Colonic mucosa (tissue), 4 donors: ENCODE measurements at places on chromosomes 5 and 9. TPM values are rescaled to one million over a fixed set of nuclear protein-coding genes. Genes with fewer than 3 reads are reported as not detected.

DNA sequence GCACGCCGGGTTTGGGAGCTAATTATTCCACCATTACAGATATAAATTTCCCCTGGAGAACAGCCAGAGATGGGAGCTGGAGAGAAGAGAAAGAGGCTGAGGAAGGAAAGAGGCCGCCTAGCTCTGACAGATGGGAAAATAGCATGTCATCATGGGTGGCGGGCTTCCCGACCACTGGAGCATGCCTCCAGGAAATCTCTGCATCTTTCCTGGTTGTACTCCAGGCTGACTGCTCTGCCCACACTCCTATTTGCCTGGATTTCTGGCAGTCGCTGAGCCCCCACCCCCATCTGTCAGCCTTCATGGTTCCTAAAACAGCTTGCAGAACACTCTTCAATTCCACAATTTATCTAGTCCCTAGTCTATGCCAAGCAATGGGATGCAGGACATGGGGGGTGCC is 14.3 kb upstream of the GABRP start:
- no peak for DNase-seq

DNA sequence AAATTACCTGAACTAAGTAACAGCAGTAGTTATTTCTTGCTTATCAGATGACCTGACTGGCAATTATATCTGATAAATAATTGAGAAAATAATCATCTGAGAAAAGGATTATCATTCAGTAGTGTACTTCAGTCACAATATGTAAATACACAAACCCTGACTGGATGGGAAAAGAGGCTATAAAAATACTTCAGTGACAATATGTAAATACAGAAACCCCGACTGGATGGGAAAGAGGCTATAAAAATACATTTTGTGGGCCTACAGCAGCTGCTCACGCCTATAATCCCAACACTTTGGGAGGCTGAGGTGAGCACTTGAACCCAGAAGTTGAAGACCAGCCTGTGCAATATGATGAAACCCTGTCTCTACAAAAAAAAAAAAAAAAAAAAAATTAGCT is 11.1 kb downstream of the UBAP2 start:
- DNase-seq: no peak

The SPOCK1 gene
- total RNA-seq: 2.1 TPM

DNA sequence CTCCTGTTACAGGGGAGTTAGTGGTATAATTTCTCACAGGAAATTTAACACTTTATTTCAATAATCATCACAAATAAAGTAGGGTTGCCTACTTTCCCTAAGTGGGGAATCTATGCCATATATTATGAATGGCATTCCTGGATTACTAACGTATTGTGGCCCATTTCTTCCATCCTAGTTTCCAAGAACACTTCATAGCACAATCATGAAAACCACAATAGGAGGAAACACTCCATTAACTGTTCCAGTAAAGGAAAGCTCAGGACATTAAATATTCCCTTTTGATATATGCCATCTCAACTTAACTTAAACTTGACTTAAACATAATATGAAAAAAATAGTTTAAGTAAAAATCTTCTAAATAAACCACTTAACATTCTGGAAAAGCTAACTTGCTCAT is 2.1 kb downstream of the CPLANE1 start:
- no peak for DNase-seq

The ZNF658 gene
- total RNA-seq: 3.2 TPM

GRCh38 chr5:149284501-149284900 is 12.8 kb downstream of the AFAP1L1 start:
- no peak for DNase-seq

The SLC36A2 gene
- not detected for total RNA-seq

DNA sequence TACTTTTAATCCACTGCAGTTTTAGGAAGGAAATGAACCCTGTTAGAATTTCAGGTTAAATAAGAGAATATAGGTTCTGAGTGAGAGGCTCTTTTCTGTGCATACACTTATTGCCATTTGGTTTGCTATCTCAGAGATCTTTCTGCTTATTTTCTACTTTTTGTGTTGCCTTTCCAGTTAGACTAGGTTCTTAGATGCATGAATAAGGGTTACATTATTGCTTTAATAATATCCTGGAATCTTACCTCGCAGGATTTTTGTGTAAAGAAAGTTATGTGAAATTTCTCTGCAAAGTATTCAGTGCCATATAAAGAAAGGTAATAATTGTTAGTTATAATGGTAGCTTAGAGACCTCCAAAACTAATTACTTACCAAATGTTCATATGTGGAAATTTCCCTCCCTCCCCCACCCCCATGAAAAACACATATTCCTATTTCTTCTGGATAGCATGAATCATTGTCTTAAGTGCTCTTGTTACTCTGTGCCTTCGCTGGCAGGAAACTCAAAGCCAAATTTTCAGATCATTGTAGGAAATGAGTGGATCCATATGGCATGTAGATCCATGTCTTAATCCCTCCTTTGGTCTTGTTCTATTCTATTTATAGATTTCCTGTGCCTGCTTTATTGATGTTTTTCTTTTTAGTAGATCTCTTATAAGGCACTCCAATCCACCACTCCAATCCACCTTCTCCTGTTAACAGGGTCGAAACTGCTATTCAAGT is 2.7 kb upstream of the APBA1 start:
- DNase-seq: no peak

The SOX30 gene
- total RNA-seq: 0.08 TPM

The INSL6 gene
- not detected for total RNA-seq

The FAM78A gene
- total RNA-seq: 1.5 TPM

The TNC gene
- total RNA-seq: 5.0 TPM

DNA sequence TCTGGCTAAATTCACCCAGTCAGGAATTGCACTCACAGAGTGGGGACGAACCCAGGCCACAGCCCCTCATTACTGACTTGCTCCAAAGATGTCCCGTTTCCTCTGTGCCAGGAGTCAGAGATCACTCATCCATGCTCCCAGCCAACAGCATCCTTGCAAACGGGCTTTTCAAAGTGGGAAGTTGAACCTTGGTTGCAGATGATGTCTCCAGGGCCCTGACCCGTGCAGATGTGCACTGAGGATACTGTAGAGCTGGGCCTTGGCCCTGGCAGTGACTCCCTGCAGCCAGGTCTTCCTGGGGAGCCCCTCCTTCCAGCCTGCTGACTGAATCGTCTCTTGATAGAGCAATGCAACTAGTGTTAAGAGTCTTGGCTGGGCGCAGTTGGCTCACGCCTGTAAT is 22.3 kb downstream of the TCF7 start:
- no peak for DNase-seq

- DNase-seq: no peak
Observed at GRCh38 chr9:103789686-103790085, 304.4 kb upstream of the SMC2 start.

The COL15A1 gene
- total RNA-seq: 16.0 TPM

The RNF183 gene
- 0.57 TPM for total RNA-seq

The RANBP6 gene
- 6.7 TPM for total RNA-seq

DNA sequence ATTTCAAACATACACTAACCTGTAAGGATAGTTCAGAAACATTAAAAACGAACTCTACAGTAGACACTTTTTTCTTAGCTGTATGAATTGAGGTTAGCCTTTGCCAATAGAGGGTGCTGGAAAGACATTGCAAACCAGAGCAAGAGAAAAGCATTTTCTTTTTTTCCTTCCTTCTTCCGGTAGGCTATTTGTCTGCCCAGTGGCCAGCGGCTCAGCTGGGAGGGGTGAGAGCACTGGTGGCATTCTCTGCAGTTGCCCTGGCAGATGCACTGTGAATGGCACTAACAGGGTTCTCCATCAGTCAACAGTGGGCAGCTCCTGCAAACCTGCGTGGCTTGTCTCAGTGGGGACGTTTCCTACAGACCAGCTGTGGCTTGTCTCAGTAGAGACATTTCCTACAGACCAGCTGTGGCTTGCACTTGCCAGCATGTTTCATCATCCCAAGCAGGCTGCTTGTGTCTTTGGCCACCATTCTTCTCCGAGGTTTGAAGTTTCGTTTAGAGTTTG is 984.5 kb upstream of the CDH18 start:
- DNase-seq: peak; percentile 20

The FLT4 gene
- total RNA-seq: 3.1 TPM

GRCh38 chr5:173534031-173534430 is 82.4 kb downstream of the BOD1 start:
- no peak for DNase-seq

- DNase-seq: peak; percentile 78
Observed at GRCh38 chr9:134163371-134164196, 780 bp downstream of the RNU6ATAC start.

- no peak for DNase-seq
Observed at GRCh38 chr9:79687131-79687447, 115.3 kb downstream of the TLE4 start.

GRCh38 chr9:136850866-136851775 is 1.0 kb upstream of the MAMDC4 start:
- no peak for DNase-seq

DNA sequence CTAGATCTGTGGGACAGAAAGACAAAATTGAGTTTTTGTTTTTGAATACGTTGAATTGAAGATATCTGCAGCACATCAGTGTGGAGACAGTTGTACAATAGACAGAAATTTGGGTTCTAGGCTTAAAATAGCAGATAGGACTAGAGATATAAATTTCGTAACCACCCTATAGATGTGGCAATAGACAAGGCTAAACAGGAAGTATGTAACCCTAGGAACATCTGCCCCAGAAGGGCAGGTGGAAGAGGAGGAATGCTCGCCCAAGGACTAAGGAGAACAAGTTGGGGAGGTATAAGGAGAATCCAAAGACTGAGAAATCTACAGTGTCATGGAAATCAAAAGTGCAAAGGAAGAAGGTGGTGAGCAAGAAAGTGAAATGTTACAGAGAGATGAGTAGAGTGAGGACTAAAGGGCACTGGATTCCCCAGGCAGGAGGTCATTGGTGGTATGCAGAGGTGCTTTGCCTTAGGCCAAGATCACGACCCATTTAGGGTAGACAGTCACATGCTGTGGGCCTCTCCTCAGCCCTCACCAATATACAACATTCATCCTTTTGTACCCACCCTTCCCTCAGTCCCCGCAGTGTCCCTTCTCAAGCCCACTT is 109.1 kb upstream of the ELL2 start:
- no peak for DNase-seq

The CARTPT gene
- total RNA-seq: 2.4 TPM

The ALDH1A1 gene
- 102 TPM for total RNA-seq

The RFESD gene
- total RNA-seq: 0.89 TPM

GRCh38 chr9:121783521-121784507 is 132.4 kb downstream of the DAB2IP start:
- DNase-seq: no peak
